ENCODE measurements at places on chromosomes 3 and 15.

DNA sequence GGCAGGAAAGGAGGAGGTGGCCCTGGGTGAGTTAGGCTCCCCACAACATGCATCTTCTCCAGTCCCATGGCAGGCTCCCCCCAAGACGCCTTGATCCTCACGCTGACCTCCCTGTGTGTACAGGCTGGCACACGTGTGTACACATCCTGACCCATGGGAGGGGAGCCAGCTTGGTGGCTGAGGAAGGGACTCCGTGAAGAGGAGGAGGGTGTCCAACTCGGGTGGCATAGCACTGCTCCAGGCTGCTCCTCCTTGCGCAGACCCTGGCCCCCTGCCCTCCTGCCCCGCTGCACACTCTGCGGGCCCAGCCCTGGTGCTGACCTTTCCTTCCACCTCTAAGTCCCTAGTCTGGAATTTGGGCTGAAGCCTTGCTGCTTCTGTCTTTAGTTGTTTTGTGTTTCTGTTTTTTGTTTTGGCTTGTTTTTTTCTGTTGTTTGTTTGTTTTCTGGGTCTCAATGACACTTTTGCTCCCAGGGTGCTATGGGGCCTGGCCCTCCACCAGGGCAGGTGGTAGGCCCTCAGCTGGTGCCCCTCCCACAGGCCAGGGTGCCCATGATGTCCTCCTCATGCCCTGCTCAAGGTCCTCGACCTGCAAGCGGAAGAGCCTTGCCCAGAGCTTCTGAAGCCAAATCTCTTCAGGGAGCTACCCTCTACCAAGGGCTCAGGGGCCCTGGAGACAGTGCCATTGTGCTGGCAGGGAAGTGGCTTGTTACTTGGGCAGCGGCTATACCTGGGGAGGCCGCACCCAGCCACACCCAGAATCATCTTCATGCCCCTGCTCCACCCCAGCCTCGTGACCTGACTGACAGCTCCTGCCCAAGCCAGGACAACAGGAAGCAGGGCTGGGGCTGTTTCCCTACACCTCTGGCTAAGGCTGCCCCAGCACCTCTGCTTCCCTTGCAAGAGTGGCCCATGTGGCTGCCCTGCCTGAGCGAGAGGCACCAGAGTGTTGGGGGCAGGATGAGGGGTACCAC is 5.1 kb downstream of the EPHB3 start:
- DNase-seq = no peak

GRCh38 chr15:67080900-67081431 is 15.6 kb downstream of the SMAD3 start:
- DNase-seq = peak; percentile 96

DNA sequence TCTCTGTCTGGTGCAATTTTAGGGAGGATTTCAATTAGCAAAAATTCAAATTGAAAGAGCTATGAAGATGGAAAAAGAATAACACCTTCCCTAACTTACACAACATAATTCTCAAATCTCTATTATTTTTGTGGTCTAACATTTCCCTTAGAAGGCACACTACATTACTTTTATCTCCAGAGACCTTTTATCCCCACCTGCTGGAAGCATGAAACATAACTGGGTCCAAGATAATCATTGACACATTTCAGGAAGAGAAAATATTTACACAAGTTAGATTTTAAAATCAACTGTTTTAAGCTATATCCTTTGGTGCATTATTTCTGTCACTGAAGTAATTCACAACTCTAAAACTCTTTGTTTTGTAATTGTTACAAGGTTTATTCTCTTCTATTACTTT is 779.5 kb downstream of the ROBO1 start:
- DNase-seq = peak; percentile 37

GRCh38 chr15:29910068-29910467 is 87.8 kb upstream of the TJP1 start:
- DNase-seq = no peak

GRCh38 chr3:154025007-154025406 is 96.2 kb upstream of the ARHGEF26 start:
- DNase-seq = no peak

GRCh38 chr3:51673181-51673801 is 2.2 kb downstream of the TEX264 start:
- no peak for DNase-seq

DNA sequence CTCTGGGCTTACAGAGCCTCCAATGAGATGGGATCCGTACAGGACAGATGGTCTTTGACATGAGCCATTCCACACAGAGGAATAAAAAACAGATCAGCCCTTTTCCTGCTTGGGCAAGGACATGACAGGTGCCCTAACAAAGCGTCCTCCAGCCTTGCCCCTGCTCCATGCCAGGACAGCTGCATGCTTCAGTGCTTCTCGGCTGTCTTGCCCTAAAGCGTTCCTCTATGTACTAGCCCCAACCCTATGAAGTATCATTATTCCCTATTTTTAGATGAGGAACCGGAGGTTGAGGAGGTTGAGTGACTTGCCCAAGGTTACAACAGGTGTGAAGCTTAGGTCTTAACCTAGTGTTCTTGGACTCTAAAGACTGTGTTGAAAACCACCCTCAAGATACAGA is 10.5 kb downstream of the POMGNT2 start:
- no peak for DNase-seq

- DNase-seq = no peak
Measured at GRCh38 chr3:2363854-2364253, 265.2 kb downstream of the CNTN4 start.
